Renal cortex interstitium (tissue), 15 donors: ENCODE measurements at places on chromosomes 11 and 22. TPM values are rescaled to one million over a fixed set of nuclear protein-coding genes. Genes with fewer than 3 reads are reported as not detected.

DNA sequence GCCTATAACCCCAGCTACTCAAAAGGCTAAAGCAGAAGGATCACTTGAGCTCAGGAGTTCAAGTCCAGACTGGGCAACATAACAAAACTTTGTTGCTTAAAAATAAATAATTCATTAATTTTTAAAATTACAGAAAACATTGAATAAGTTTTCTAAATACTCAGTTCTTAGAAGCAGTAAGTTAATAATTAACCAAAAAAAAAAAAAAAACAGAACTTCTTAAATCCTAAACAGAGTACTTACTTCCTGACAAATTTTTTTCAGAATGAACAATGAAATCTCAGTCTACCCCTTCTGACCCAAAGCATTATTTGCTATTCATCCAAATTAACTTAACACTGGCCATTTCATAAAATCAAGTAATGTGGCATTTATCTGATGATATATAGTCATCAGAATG is 65.4 kb upstream of the ARHGAP32 start:
- DNase-seq: no peak

The SCT gene
- polyA plus RNA-seq: 2.8 TPM

- no peak for DNase-seq
These were observed 26.4 kb downstream of the LRFN4 start for GRCh38 chr11:66883016-66883965.

DNA sequence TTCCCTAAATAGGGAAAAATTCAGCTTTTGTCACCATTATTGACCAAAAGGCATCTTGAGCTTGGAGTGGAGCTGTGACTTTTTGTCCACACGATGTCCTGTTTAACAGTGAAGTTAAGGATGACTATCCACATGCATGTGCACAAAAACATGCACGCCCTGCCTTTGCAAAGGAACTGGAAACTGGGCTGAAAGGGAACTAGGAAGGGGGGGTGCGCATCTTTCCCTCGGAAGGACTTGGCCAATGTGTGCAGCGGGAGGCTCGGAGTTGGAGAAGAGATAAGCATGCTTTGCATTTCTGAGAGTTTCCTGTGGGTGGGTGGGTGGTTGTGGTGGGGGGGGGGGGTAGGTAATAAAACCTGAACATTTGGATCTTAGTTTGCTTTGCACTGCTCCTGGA is 411 bp upstream of the KIRREL3 start:
- DNase-seq: no peak

- no peak for DNase-seq
These were observed 34.3 kb downstream of the RCOR2 start for GRCh38 chr11:63882555-63883242.

DNA sequence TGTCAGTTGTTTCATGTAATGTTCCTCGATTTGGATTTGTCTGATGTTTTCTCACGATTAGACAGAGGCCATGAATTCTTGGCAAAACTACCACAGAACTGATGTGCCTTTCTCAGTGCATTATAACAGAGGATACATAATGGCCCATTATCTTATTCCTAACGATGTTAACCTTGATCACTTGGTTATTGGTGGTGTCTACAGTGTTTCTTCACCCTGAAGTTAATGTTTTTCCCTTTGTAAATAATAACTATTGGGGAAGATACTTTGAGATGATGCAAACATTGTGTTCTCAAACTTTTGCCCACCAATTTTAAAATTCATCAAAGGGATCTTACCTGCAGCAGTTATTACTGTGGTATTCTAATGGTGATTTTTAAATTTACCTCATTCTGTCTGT is 13.1 kb downstream of the RAB6A start:
- no peak for DNase-seq

- DNase-seq: no peak
These were observed 248.8 kb downstream of the TBC1D22A start for GRCh38 chr22:47011131-47011858.

DNA sequence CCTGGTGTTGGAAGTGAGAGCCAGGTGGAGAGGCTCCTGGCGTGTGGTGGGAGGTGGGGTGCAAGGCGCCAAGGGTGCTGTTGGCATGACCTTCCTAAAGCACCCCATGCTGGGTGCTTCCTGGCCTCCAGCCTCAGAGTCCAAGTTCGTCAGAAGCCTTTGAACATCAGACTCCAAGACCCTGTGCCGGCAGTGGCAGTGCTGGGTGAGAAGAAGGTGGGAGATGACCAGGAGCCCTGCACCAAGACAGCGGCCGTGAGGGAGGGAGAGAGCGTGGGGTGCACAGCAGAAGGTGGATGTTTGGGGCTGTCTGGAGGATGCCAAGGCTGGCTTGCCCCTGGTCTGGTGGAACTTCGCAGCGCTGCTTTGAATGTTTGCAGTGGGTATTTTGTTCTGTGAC is 29.7 kb upstream of the PARVB start:
- no peak for DNase-seq

DNA sequence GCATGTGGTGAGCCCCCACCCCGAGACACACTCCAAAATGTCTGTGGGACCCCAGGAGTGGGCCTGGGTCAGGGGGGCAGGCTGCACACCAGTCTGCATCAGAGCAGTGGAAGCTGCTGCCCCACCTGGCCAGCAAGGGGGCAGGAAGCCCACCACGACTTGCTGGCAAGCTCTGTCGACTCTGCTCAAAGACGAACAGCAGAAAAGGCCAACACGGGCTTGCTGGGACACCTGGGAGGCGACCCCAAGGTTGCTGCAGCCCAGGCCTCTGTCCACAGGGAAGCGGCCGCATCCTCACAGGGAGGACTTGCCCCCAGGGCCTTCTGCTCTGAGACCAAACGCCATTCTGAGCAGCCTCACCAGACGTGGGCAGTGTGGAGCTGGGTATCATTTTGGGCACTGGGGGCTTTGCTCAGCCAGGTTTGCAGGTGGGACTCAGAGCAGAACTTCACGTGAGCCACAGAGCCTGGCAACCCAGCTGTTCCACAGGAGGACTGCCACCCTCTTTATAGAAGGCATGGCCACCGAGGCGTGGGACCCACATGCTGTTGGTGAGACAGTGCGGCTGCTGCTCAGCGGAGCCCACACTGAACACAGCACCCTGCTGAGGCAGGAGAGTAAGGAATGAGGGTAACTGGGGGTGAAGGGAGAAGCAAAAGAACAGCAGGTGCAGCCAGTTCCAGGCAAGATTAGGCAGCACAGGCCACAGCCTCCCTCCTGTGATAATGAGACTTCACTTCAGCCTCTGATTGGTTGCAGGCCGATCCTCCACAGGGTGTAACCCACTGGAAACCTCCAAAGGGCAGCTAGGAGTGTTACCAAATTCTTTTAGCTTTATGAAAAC is 11.0 kb downstream of the IL17REL start:
- DNase-seq: no peak

DNA sequence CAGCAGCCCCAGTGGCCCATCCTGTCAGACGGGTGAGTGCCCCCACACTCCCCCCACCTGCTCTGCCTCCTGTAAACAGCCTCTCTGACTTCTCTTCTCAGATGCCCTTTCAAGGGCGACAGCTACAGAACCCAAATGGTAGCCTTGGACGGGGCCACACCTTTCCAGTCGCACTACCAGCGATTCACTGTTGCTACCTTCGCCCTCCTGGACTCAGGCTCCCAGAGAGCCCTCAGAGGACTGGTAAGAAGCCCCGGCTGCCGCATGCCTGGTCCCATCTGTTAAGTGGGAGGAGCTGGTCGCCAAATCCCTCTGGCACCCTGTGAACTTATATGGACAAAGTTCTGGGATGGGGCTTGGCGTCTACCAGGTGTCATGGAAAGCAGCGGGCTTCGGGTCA is 6.2 kb downstream of the ZP1 start:
- no peak for DNase-seq

The SLC22A12 gene
- 3.3 TPM for polyA plus RNA-seq

DNA sequence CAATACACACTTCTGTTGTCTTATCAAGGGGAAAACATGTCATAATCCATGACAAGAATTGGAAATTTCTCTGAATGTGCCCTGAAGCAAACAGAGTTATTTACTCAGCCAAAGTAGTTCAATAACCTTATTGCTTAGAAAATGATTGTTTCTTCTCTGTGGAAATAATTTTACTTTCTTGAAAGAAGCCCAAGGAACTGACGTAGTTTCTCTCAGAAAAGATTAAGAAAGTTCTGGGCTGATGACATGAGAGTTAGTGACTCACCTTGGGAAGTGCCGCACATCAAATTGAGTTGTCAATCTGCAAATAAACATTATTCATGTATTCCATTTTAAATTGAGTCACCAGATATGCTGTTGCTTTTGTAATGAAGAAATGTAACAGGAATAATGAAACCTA is 418.6 kb upstream of the LRRC4C start:
- DNase-seq: no peak

DNA sequence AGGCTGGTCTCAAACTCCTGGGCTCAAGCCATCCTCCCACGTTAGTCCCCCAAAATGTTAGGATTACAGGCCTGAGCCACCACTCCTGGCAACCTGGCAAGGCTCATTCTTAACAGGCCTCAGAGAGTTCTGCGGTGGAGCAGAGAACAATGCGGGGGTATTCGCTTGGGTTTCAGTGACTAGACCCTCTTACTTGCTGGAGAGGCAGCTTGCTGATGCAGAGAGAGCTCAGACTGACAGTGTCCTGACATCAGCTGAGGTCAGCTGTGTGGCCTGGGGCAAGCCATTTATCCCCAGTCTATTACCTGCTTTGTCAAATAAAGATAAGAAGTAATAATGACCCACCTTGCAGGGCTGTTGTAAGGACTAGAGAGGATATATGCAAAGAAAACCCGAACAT is 40.3 kb upstream of the DMC1 start:
- DNase-seq: no peak

- no peak for DNase-seq
These were observed 83.4 kb downstream of the GALNT18 start for GRCh38 chr11:11538277-11538960.

DNA sequence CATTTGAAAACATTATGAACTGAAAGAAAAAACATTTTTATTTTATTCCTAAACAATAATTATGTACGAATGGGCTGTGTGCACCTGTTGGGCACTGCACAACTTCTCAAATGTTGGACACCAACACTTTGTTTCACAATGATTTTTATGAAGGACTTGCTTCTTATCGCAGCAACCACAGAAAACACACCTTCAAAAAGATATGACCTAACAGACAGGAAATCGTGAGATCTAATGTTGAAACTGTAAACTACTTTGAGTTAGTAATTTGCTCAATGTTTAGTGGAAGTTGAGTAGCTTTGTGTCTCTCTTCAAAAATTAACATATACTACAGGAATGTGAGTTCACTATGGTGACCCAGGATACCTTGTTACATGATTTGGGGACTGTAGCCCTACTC is 98.6 kb downstream of the NXPE2 start:
- no peak for DNase-seq

The GRAP2 gene
- polyA plus RNA-seq: 1.1 TPM

The TRIM22 gene
- polyA plus RNA-seq: 13.9 TPM

DNA sequence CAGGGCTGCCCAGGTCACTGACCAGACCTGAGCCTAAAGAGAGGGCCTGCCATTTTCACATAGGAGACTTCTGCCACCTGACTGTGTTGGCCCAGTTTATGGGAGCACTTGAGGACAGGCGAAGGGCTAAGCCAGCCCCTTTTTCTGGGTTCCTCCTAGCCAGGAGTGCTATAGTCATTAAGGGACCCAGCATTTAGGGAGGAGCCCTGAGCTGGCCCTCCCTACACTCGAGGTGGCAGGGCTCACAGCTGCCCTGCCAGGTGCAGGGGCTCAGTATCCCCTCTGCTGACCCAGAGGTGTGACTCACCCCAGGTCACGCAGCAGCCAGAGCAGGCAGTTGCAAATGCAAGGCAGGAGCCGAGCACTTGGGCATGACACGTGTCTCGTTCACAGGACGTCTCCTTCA is 86.3 kb upstream of the CRYBB3 start:
- DNase-seq: no peak

- no peak for DNase-seq
These were observed 5.4 kb upstream of the MTMR3 start for GRCh38 chr22:29877620-29878019.

- DNase-seq: no peak
These were observed 512 bp downstream of the TOLLIP start for GRCh38 chr11:1308743-1309497.
